ENCODE measurements at places on chromosomes 12 and 14.

GRCh38 chr12:9256341-9256740 lies 48.1 kb upstream of the PZP start:
- no peak for DNase-seq

DNA sequence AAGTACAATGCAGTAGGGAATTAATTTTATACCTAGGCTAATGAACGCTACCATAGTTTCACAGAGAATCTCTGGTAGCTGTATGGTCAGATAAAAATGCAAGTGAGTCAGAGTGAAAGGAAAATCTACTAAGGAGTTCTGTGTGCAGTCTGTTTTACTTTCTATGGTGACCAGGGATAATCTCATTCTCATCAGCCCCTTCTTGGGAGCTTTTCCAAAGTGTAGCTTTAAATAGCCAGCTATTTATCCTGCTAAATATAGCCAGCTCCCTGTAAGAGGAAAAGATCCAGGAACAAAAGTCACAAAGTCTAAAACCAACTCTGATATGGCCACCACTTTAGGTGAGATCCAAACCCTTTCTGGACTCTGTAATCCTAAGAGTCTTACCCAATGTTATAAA lies 75.5 kb downstream of the TMEM116 start:
- no peak for DNase-seq

DNA sequence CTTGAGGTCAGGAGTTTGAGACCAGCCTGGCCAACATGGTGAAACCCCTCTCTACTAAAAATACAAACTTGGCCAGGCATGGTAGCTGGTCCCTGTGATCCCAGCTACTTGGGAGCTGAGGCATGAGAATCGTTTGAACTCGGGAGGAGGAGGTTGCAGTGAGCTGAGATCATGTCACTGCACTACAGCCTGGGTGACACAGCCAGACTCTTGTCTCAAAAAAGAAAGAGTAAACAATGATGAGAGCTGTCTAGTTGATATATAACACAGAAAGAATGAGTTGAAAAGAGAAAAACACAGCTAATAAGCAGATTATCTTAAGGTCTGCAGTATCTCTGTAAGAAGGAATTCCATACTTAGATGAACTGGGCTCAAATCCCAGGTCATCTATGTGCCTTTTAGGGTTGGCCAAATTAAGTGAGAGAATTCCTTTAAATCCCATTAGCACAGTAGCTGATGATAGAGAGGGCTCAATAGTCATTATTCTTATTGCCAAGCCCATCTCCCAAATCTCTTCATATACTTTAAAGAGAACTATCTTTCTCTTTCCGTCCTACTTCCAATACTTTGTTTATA lies 31.1 kb upstream of the STRAP start:
- no peak for DNase-seq

DNA sequence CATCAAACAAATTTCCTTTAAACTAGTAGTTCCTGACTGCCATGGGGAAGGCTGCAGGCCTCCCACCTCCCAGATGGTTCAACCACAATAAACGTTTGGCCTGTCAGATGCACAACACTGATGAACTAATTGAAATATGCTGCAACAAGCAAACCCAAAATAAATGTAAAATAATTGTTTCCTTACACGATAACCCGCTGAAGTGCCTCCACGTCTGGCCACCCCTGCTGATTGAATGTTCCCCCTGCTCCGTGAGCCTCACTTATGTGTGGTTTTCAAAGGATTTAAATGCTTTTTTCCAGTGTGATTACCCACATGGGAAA lies 8.4 kb downstream of the PITPNM2 start:
- no peak for DNase-seq

GRCh38 chr12:75658901-75659823 lies 147.8 kb upstream of the KRR1 start:
- DNase-seq, result no peak

DNA sequence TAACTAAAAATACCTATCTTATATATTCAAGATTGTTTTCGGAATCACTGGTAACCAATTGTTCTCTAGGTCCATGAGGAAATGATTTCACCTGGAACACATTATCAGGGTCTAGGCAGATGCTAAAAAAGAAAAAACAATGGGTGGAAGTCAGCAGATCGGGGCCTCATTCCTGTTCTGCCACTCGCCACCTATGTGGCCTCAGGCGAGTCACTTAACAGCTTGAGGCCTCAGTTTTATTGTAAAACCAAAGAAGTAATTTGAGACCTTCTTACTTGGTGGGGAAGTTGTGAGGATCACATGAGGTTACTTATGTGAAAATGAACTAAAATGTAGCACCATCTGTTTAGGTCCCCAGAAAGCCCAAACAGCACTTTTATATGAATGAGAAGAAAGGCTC lies 6.2 kb upstream of the RNASE10 start:
- DNase-seq, result no peak

DNA sequence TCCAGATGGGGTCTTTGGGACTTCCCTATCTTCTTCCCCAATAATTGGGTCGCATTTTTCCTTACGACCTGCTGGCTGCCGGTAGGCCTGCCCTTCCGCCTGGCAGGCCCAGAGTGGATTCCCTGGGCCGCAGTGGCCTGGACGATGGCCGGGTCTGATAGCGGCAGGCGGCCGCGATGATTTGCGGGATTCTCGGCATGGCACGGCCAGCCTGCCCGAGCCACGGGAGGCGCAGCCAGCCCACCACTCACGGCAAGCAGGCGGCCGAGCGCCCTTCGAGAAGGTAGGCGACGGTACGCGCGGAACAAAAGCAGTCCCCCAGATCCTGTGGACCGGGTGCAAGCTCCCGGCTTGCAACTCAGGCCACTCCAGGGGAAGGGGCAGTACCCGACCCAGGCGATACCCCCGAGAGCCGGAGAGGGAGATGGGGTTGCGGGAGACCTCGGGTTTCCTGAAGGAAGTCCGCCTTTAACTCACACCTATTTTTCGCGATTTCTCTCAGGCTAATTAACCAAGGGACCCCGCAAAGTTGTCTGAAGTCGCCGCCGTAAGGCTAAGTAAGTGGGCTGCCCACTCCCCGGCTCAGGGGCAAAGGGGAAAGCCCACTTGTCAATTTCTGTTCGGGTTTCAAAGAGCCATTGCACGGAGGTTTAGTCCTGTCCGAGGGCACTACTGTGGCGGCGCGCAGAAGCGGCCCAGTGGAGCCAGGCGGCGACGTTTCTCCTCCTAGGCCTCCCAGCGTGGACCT lies 1.4 kb upstream of the GSC start:
- no peak for DNase-seq

DNA sequence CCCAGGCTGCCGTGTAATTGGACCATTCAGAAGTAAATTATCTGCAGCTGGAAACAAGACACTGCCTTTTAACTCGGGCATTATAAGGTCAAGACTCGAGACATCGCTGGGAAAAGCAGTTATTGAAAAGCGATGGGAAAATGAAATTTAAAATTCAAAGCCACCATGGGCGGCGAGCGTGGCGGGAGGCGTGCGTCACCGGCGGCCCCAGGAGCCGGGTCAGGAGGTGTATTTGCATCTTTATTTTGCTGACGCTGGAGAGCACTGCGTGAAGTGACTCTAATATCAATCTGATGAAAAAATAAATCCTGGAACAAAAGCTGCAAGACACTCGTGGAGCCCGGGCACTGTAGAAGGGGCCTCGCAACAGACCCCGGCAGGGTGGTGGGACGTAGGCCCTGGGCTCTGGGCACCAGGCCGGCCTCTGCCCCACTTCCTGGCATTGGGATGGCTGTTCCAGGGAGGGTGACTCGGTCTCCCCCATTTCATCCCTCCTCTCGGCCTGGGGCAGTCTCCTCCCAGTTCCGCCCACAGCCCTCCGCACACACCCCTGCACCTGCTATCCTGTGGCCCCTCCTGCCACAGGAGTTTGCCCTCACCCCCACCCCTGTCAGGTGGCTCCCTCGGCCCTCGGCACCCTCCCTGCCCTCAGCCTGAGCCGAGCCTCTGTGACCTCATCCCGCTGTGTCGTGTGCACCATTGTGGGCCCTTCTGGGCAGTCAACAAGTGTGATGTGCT lies 196.2 kb downstream of the KIF26A start:
- no peak for DNase-seq

DNA sequence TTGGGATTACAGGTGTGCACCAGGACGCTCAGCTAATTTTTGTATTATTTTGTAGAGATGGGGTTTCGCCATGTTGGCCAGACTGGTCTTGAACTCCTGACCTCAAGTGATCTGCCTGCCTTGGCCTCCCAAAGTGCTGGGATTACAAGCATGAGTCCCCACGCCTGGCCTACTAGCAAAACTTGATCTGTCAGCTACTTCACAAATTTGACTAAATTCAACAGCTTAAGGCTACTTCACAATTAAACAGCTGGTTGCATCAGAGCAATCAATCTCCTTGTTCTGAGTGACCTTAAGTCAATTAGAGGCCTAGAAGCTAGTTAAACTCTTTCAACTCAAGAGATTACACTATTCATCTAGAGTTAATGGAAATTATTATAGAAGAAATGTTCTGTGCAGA lies 12.2 kb downstream of the COQ10A start:
- DNase-seq, result no peak

- DNase-seq, result no peak
Observed at GRCh38 chr14:88225721-88226120, 97.3 kb downstream of the KCNK10 start.

DNA sequence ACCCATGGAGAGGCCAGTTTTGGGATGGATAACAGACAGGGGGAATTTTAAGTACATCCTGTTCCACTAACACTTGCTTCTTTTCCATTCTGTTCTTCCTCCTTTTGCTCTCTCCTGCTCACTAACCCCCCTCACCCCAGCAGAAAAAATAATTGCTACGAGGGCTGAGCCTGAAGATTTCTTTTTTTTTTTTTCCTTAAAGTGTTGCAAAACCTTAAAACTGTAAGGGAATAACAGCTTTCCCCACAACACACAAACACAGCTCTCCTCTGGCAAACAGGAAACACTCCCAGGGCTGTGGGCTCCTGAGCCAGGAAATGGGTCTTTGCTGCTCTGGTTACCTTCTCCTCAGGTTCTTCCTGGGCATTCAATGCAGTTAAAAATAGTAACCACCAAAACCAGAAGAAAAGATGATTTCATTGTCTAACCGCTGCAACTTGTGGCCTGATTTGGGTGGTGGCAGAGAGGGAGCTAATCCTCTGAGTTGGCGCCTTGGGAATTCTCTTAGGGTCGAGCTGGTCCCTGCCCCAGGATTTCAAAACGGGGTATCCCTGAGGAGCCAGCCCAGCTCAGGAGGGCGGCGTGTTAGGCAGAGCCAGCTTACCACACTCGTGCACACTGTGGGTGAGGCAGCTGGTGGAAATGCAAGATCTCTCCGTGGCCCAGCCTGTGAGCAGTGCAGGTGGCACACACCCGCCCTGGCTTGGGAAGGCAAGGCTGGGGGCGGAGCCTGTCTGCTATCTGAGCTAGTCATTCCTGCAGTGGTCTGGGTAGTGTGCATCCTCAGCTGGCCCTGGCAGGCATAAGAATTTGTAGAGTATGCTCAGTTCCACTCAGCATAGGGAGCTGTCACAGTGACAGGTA lies 17.1 kb upstream of the EMP1 start:
- peak; percentile 40 for DNase-seq

DNA sequence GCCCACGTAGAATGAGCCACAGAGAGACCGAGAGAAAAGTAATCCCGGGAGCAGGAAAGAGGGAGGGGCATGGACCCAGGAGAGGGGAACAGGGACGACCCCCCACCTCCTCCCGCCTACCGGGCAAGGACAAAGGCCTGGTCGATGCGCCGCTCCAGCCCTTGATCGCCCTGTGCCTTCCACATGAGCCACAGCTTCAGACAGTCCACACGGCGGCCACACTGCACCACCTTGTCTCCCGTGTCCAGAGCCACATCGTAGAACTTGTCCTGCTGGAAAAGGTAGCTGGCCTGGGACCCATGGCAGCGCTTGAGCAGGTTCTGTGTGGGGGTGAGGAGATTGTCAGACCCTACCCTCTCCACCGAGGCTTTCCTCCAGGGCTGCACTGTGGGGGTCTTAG lies 20.5 kb upstream of the ZNF740 start:
- no peak for DNase-seq

GRCh38 chr12:20599757-20600156 lies 95.4 kb upstream of the SLCO1C1 start:
- no peak for DNase-seq

DNA sequence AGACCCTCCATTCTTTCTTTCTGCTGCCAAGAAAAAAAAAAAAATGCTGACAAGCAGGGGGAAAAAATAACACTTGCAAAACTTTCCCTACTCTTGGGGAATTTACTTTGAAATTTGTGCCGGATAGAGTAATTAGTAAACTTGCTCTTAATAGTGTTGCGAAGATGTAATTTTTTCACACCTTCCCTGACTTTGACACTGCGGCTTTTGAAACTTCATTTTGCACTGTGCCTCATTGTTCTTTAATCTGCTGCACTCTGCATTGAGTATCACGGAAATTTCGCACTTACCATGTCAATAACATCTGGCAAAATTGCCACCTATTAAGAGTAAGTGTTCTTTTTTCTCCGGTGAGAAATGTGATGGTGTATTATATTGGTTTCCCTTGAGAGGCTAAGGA lies 596.1 kb downstream of the VRK1 start:
- DNase-seq, result peak; percentile 42

DNA sequence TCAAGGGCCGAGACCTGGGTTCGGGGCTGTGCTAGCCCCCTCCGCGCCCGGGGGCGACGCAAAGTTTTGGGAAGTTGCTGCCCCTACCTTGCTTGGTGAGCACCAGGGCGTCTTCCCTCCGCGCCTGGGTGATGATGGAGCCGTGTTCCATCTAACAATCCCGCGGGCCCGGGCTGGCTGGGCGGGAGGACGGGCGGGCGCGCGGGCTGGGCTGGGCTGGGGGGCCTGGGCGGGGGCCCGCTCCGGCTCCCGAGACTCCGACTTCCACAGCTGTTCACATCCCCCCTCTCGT lies 298 bp downstream of the CTDSP2 start:
- no peak for DNase-seq

DNA sequence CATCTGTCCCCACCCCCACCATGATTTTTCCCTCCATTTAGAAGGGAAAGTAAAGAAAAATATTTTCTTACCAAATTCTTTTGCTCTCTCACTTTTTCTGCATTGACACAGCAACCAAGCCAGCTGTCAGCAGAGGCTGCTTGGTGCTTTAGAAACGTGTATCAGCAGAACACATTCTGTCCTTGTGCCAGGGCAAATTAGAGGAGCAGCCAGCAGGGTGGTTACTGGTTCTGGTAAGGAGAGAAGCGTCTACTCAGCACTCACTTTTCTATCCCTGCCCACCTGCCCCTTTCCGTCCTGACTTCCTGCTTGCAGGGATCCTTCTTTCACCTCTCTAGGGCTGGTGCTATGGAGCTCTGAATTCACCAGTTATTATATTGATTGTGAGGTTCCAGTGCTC lies 327.5 kb upstream of the PDE3A start:
- no peak for DNase-seq

- no peak for DNase-seq
Observed at GRCh38 chr14:58639842-58640484, 2.2 kb downstream of the DACT1 start.

- DNase-seq, result no peak
Observed at GRCh38 chr12:82596483-82596882, 90.2 kb upstream of the TMTC2 start.

DNA sequence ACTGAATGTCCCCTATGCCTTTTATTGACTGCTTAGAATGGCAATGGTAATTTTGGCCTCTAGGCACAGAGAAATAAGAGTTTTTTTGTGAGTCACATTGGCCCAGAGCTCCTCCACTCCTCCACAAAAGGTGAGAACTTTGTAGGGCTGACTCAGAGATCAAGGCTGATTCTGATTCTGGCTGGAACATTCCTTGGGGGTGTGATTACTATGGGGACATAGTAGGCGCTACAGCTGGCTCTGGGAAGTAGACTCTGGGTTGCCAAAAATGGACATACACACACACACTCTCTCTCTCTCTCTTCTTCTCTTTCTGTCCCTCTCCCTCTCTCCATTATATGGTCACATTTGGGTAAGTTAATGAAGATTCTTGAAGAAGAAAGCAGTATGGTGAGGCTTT lies 174.6 kb upstream of the DDHD1 start:
- DNase-seq, result no peak

- no peak for DNase-seq
Observed at GRCh38 chr14:37587881-37588666, 7.0 kb downstream of the FOXA1 start.
